Mucosa of gallbladder (tissue), 1 donor: ENCODE measurements at places on chromosomes 5 and 9.
A peak's percentile ranks its signal among the peaks of the same experiment; 100 is the strongest.

DNA sequence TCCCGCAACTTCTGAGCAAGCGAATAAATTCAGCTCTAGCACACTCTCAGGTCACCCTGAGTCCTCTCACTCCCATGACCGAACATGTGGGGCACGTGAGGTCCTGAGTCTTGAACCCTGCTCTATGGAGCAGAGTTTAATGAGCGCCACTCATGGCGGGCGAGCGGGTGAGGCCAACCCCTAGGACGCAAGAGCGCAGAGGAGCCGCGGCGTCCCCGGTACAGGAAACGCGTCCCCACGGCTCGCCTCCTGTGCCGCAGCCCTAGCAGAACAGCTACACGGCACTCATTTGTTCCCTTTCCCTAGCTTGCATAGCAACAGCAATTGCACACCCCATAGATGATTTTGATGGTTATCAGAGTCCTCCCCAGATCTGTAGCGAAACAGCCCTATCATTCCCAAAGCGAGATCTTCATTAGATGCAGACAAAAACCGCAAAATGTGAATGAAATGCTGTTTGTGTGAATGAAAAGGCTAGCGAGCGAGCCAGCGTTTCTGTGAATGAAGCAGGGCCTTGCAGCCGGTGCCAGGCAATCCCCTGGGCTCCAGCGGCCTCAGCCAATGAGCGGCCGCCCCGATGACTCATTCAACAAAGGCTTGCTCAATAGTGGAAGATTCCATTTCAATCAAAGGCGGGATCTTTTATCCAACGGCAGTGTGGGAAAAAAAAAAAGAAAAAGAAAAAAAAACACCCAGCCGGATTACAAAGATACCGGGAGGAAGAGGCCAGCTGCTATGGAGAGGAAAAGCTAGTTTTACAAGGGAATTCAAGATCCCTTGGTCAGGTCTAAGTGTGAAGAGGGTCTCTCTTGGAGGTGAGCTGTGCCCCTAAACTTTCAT is 1.5 kb upstream of the SHC3 start:
- DNase-seq = peak; percentile 92

DNA sequence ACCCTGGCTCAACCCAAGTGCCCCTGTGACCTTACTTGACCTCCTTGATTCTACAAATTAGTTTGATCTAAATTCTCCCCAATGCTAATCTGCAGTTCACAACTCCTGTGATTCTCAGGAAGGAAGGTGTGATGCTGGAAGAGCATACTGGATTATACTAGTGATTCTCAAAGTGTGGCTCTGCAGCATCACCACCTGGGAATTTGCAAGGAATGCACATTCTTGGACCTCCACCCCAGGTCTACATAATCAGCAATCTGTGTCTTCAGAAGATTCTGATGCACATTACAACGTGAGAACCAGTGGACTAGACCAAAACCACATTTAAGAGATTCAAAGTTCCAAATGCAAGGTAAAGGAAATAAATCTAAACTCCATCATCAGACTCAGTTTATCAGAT is 198.6 kb downstream of the AGTPBP1 start:
- DNase-seq = no peak

DNA sequence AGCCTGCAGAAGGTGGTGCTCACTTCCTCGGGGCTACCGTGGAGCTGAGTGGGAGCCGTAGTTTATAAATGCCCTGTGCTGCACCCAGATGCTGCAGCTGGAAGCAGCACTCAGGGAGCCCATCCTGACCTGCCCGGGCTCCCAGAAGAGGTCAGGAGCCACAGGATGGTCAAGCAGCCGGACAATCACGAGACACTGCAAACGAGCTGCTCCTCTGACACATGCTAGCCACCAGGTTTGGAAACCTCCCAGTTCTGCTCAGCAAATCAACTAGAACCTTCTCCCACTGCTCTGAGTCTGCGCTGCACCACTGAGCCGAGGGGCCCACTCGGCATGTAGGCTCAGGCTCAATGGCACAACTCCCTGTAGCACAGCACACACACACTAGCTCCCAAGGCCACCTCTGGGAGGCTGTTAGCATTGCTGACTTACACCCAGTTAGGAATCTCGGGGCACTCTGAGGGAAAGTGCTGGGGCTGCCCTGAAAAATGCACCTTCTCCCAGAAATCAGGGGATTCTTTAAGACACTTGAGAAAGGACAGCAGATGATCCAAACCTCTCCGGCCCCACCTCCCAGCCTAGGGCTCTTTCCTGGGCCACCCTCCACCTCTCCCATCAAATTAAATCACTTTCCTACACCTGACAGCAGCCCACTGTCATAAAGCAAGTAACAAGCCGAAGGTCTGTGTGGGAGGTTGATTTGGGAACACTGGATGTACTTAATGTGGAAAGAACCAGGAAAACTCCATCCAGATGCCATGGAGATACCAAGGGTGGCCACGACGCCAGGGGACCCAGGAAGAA is 59.1 kb downstream of the PSMB7 start:
- no peak for DNase-seq

DNA sequence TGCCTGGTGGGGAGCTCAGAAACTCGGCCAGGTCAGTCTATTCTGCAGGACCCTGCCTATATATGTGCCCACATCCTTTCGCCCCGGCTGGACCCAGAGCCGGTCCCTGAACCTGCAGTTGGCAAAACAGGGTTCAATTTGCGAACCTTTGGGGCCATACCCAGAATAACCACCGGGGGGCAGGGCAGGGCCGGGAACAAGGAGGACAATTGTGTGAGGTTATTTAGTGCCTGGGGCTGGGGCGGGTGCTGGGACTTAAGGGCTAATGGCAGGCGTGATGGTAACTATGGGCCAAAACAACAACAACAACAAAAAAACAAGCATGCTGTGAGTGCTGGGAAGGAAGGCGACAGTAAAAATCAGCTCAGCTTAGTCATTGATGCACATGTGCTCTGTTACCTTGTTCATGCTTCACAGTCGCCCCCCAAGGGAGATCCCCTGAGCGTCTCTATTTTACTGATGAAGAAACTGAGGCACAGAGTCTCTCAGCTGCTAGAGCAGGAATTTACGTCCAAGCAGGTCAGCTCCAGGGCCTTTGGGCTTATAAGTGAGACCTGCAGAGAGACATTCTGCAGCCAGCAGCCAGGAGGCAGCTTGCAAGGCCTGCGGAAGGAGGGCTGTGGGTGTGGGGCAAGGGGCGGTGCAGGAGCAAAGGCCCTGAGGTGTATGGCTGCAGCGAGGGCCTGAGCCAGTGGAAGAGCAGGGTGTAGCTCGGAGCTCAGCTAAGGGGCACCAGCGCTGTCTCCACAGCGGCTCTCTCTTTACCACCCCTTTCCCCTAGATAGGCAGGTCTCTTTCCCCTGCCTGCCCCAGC is 106.0 kb downstream of the PHF2 start:
- peak; percentile 47 for DNase-seq
